ENCODE measurements at places on chromosomes 4 and X.

DNA sequence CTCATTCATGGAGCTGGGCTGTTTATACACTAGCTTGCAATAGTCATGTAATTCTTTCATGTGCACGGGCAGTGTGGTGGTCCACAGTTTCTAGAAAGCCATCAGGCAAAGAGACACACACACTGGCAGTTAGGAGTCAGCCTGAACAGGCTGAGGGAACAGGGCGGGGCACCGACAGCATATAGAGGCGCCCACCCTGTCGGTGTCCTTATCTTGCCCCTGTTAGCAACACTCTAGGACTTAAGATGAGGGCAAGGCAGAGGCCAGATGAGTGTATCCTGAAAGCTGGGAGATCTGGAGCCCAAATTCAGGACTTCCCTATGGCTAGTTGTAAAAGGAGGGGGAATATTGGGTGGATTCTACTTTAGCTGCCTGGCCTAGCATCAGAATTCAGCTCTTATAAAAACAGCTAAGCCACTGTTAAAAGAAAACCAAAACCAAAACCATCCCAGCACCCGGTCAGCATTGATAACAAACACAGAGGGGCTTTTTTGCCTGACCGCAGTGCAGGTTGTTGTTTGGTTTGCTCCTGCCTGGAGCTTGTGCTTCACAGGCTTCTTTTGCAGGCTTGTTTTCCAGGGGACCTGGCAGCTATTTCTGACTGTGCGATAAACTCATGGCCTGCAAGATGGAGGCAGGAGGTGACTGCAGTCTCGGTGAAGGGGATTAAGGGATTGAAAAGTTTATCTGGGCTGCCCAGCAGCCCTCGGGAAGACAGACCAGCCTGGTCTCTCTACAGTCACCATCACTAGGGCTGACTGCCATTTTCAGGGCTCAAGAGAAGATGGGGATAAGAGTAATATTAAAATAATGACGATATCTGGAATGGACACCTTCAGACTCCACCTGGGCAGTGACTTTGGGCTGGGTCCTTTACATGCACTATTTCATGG, 638.9 kb downstream of the MID1IP1 start:
- no peak for DNase-seq

GRCh38 chr4:3073158-3074077, 920 bp downstream of the HTT-AS start:
- DNase-seq, result no peak

DNA sequence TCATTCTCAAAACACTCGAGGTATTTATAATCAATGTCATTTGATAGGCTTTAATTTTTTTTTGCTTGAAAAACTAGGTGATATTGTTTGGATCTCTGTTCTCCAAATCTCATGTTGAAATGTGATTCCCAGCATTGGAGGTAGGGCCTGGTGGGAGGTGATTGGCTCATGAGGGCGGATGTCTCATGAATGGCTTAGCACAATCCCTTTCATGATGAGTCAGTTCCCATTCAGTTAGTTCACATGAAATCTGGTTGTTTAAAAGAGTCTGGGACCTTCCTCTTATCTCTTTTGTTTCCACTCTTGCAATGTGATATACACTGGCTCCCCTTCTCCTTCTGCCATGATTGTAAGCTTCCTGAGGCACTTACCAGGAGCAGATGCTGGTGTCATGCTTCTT, 638.7 kb downstream of the DMD start:
- no peak for DNase-seq

DNA sequence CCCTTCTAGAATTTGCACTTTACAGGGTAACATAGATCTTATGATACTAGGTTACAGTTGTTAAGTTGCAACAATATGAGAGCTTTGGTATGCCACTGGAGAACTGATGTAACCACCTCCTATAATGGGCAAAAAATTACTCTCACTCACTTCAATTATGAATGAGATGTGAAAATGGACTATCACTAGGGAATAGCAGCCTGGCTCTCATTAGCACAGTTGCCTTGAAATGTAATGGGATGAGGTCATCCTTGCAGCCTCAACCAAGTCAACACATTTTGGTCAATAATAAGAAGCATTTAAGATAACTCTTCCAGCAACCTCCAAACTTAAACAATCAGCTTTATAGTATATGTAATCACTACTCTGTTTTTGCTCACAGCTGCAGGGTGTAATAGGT, 69.4 kb downstream of the TBC1D9 start:
- no peak for DNase-seq

DNA sequence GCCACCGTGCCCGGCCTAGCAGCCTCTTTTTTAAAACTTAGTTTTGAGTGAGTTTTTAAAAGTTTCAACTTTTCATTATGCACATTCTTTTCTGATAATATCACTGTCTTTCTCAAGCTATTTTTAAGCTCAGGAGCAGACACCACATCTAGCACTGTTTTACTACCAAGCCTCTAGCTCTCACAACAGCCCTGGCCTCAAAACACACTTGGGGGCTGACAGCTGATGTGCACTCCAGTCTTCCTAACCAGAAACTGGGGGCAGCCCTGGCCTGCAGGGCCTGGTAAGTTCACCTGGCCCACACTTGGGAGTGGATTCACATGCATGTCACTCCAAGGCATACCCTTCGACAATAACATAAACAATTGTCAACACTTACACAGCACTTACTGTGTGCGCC, 34.0 kb downstream of the CENPU start:
- no peak for DNase-seq

GRCh38 chrX:110245011-110245410, 72.9 kb downstream of the AMMECR1 start:
- no peak for DNase-seq

DNA sequence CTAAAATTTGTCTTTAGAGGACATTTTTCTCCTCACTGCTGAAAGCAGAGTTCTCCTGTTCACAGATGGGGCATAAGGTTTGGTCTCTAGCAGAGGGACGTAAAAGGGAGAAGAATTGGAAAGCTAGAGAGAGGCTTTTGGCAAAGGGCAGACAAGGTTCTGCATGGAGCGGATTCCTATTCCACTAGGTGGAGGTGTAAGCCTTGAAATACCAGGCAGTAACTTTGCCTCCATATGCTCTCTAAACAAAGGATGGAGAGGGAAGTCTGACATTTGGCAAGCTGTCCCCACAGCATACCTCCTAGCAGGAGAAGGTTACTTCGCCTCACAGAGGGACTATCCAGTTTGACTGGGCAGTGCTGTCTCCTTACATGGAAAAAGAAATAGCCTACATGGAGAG, 174.7 kb downstream of the DACH2 start:
- no peak for DNase-seq

DNA sequence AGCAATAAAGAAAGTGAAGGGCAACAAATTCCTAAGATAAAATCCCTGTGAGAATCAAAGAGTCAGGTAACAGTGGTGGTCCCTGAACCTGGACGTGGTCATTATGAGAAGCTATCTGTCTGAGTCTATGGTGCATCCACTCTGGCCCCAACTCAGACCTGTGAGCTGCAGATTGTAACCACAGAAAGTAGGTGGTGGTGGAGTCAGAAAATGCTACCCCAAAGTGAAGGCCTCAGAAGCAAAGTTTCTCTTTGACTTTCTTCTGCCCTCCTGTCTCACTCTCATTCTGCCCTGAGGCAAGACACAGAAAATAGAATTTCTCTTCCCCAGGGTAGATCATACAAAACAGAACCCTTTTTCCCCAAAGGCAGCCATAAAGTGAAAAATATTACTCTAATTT, 84.1 kb upstream of the NEIL3 start:
- no peak for DNase-seq

GRCh38 chrX:68749426-68749825, 79.4 kb upstream of the EFNB1 start:
- no peak for DNase-seq

DNA sequence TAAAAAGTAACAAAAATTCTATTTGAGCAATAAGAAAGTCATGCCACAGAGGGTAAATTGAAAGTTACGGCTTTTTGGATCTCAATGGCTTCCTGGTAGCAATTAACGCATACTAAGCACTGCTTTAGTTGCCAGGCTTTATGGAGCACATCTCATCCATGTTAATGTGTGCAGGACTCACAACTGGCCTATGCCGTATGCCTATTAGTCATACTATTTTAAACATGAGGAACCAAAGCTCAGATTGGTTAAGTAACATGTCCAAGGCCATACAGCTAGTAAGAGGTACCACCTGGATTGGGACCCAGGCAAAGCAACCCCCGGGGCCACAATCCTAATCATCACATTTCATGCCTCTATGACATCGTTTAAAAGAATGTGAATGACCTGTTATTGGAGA, 17.1 kb downstream of the DAPP1 start:
- no peak for DNase-seq

GRCh38 chr4:13523105-13523477, 21.2 kb downstream of the NKX3-2 start:
- no peak for DNase-seq

- DNase-seq, result no peak
These were observed 31.0 kb downstream of the TRPC5 start for GRCh38 chrX:112051576-112051975.

- no peak for DNase-seq
These were observed 328.7 kb downstream of the PCDH18 start for GRCh38 chr4:137203601-137204000.

- DNase-seq, result no peak
These were observed 153.6 kb downstream of the RBMX2 start for GRCh38 chrX:130555341-130555740.

DNA sequence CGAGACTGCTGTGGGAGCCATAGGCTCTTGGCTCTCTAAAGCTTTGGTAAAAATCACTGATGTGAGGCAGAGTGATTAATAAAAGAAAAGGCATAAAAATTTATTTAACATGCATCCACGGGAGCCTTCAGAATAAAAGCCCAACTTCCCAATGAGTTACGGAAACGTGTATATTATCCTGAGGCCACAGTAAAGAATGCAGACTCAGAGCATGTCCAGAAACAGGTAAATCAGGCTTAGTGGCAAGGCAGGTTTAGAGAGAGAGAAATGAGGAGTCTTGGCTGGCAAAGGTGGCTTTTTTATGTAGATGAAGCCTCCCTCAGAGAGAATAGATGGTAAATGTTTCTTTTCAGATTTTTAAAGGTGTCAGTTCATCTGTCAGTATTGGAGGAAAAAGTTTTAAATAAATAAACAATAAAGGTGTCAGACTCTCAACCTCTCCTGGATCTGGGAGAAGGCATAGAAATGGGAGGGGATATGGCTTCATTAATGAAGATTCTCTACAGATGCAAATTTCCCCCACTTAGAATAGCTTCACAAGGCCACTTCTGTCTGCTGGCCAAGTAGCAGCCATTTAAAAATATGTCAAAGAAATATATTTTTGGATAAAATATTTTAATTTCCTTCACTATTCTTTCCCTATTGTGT, 24.0 kb downstream of the C4orf51 start:
- DNase-seq, result no peak

DNA sequence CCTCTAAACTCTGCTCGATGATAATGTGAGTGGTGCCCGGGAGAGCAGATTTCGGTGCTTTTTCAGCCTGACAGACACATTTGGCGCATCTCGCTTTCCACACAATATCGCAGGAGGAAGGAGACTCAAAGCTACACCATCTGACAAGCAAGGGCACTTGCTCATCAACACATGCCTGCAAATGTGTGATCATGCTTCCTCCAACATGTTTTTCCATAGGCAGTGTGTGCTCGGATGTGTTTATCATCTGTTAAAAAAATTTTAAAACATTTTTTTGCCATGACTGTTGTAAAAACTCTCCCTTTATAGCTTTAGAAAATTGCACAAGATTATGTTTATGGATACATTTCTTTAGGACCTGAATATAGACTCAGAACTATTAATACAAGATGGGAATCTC, 170.3 kb upstream of the PUDP start:
- no peak for DNase-seq

DNA sequence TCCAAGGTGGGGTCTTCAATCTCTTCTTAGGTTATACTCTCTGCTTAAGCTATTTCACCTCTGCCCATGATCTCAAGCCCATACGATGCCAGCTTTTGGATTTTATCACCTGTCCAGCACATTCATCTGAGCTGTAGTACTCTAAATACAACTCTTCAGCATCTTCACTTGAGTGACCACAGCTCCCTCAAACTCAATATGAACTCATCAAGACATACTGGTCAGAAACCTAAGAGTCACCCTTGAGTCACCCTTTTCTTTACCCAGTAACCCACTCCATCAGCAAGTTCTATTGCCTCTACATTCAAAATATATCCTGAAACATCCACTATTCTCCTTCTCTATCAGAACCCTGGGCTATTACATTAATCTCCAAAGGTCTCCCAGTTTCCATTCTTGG, 69.4 kb downstream of the DCHS2 start:
- no peak for DNase-seq

GRCh38 chr4:39235696-39236095, 53.4 kb downstream of the WDR19 start:
- DNase-seq, result no peak

DNA sequence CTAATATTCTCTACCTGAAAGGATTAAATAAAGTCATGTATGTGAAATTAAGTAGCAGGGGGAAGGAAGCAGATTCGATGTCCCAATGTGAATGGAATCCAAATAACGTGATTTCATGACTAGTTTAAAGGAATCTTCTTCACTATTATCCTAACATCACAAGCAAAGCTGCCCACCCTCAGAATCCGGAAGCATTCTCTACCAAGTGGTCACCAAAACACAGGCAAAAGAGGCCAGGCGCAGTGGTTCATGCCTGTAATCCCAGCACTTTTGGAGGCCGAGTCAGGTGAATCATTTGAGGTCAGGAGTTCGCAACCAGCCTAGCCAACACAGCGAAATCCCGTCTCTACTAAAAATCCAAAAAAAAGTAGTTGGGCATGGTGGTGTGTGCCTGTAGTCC, 212.9 kb downstream of the LDB2 start:
- DNase-seq, result no peak

- no peak for DNase-seq
These were observed 315.6 kb downstream of the ARHGAP24 start for GRCh38 chr4:85790582-85790981.

DNA sequence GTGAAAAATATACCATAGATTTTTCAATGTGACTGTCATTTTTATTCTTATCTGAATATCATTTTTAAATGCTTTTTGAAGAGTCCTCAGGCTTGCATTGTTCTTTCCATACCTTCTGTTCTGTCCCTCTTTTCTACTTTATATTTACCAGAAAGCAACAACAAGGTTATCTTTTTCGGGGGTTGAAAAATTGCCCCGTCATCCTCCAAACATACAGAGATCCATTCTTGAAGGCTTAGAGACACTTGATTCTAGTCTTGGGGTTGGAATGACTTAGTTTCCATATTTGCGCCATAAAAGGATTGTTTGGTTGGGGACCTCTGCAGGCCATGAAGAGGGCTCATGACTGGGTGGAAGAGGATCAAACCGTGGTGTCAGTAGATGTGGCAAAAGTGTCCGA, 63.5 kb downstream of the FAM114A1 start:
- no peak for DNase-seq

- peak; percentile 57 for DNase-seq
These were observed 54.4 kb upstream of the LCORL start for GRCh38 chr4:18075823-18076433.
